ENCODE measurements at places on chromosomes 3 and 15.
A peak's percentile ranks its signal among the peaks of the same experiment; 100 is the strongest.

DNA sequence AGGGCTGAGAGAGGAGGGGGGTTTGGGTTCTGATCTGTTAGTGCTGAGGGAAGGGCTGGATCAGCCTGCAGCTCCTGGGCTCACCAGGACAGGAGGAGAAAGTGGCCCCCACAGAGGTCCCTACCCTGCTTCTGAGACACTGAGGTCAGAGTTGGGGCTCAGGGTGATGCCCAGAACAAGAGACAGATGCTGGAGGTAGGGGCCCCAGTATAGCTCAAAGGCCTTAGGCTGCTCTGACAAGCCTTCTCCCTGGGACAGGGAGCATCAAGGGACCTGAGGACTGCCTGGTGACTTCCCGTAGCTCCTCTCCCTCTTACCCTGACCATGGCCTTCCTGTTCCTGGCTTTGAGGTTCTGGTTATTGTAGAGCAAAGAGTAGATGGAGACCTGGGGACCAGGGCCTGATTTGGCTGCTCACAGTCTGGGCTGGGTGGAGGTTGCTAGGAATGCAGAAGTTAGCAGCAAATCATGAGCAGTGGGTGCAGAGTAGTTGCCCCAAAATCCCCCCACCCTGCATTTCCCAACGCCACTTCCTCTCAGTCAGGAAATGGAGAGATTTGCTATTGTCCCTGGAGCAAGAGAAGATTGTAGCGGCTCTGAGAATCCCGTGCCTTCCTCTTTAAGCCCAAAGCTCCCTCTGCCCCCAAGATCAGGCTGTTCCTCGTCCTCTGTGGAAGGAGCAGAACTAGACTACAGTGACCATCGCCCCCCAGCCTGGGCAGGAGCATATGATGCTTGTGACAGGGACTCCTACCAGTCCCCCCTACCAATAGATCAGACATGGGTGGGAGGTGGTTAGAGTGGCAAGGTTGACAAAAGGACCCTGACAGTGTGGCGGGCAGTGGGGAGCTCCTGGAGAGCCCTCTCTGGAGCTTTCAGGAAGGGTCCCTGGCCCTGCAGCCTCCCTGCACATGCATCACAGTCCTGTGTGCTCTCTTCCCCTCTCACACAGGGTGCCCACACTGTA lies 47.4 kb upstream of the SEC22A start:
- no peak for DNase-seq

GRCh38 chr3:12436514-12437220 lies 47.6 kb upstream of the TSEN2 start:
- DNase-seq = peak; percentile 51

DNA sequence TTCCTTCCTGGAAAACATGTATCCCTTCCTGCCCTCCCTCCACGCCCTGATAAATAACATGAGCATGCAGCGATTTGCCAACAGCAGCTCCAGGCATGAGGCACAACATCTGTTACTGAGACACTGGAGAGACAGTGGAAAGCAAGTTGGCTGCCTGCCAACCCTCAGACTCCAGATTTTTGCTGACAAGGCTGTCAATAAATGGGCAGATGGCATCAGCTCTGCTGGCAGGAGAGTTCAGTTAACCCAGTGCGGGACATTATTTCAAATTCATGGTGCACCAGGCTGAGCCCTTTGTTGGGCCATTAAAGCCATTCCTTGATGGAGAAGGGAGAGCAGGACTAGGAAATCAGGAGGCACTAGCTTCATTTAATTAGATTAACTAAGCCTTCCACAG lies 293.3 kb downstream of the MEX3B start:
- DNase-seq = peak; percentile 13

GRCh38 chr15:39242345-39242744 lies 338.5 kb upstream of the THBS1 start:
- peak; percentile 81 for DNase-seq

GRCh38 chr15:87368511-87368910 lies 888.0 kb downstream of the NTRK3 start:
- no peak for DNase-seq

GRCh38 chr3:89221924-89222323 lies 114.5 kb downstream of the EPHA3 start:
- DNase-seq = no peak

GRCh38 chr15:69781411-69782125 lies 316.1 kb downstream of the TLE3 start:
- no peak for DNase-seq

- no peak for DNase-seq
Measured at GRCh38 chr3:23659274-23659673, 146.5 kb upstream of the UBE2E1 start.

- no peak for DNase-seq
Measured at GRCh38 chr15:101118615-101119014, 133.2 kb downstream of the CHSY1 start.
